Stimulated activated CD8-positive, alpha-beta memory T cell treated with anti-CD3 and anti-CD28 coated beads, Interleukin-15, amount 100 ng/mL, for 1 hour (primary cell): ENCODE measurements at places on chromosomes 12 and 14.

GRCh38 chr12:102760322-102760721 is 156.7 kb downstream of the PAH start:
- no peak for DNase-seq

GRCh38 chr12:646442-647384 is 16.5 kb downstream of the NINJ2 start:
- no peak for DNase-seq

- no peak for DNase-seq
Measured at GRCh38 chr14:92439537-92440344, 73.8 kb upstream of the RIN3 start.

- DNase-seq: no peak
Measured at GRCh38 chr12:95282266-95282665, 64.7 kb downstream of the VEZT start.

DNA sequence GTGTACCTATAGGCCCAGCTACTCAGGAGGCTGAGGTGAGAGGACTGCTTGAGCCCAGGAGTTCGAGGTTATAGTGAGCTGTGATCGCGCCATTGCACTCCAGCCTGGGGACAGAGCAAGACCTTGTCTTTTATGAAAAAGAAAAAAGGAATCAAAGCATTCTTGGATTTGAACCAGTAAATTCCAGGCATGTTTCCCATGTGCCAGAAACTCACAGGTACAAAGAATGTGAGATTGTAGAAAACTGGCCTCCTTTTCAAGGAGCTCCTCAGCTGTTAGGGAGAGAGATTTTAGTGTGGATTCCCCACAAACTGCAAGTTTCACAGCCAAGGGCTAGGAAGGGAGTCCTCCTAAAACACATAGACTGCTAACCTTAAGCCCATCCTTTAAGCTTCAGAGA is 95.0 kb downstream of the FOXN4 start:
- no peak for DNase-seq

DNA sequence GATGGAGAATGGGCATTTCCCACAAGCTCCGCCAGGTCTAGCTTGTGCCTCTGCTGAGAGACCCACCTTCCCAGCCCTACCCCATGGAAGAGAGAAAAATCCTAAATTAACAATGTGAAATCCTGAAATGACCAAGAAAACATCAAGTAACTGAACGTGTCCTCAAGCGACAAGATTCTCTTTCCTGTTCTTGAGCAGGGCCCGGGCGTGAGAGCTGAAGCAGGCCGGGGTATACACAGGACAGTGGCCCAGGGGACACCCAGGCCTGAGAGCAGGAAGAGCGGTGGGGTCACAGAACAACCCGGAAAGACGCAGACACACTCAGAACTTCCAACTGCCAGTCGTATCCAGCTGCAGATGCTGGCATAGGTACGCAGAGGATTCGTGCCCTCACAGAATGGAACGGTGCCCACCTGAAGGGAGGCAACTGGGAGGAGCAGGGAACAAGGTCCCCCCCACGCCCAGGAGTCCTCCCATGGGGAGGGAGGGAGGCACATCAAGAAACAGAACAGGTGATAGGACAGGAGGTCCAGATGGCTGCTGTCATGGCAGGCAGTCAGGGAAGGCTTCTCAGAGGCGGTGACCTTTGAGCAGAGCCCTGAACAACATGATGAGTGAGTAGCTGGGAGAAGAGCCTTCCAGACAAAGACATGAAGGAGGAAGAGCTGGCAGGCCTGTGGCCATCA is 9.1 kb downstream of the RIMBP2 start:
- no peak for DNase-seq

GRCh38 chr12:10986812-10987211 is at the start of gene TAS2R50:
Gene TAS2R50 (minus strand): TSS chr12:10986912. CDS start chr12:10986860, 52 bp downstream.
- no peak for DNase-seq

GRCh38 chr12:85065837-85066482 is 29.8 kb downstream of the LRRIQ1 start:
- no peak for DNase-seq

GRCh38 chr12:22919883-22920282 is 294.9 kb downstream of the ETNK1 start:
- DNase-seq: no peak

- no peak for DNase-seq
Measured at GRCh38 chr14:53541411-53541810, 388.3 kb upstream of the DDHD1 start.

DNA sequence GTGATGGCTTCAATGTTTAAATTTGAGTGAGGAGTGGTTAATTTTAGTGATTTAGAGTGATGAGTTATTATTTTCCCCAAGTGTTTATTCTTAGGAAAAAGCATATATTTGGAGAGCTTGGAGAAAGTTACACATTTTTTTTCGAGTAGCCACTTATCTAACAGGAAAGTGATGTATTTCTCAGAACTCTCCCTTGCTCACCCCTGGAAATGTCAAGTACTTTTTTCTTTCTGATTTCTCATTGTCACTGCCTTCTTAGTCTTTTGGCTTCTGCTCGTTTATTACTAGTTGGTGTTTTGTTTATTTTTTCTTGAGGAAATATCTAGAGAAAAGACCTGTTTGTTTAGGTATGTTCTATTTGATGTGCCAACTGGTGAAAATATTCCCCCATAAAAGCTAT is 58.8 kb downstream of the AEBP2 start:
- no peak for DNase-seq

DNA sequence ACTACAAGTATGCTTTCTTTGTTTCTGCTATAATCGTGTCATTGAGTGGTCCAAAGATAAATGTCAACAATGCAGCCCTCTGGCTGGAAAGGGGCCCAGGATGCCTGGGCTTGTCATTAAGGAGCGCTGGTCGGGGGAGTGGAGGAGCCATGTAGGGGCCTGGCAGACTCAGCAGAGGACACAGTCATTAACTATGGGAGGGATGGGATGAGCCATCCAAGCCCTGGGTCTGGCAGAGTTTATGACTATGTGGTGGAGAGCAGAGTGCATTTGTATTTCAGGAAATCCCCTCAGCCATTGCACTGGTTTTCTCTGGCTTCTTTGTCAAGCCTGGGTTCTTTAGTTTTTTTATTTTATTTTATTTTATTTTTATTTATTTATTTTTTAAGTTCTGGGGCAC is 243.1 kb downstream of the C12orf75 start:
- no peak for DNase-seq

- no peak for DNase-seq
Measured at GRCh38 chr14:102194856-102195255, 55.2 kb downstream of the WDR20 start.

DNA sequence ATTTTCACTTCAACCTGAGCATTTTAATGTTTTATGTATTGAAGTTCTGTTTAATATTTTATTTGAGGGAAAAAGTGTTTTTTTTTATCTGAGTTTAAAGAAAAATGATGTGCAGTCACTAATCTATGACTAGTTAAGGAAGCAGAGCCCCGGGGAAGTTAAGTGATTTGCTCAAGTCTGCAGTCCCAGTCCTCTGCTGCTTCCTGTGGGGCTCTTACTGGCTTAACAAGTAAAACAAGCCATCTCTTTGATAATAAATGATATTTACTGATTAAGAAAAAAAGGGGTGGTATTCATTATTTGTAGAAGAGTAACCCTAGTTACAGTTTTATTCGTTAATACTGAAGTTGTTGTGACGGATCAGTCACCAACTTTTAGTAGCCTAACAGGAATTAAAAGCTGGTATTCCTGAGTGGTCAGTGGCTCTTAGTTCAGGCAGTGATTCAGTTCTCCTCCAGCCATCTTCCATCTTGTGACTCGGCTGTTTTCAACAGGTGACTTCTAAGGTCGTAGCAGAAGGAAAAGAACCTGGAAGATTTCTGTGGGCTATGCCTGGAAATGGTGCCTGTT is 21.7 kb downstream of the BICDL1 start:
- DNase-seq: no peak

DNA sequence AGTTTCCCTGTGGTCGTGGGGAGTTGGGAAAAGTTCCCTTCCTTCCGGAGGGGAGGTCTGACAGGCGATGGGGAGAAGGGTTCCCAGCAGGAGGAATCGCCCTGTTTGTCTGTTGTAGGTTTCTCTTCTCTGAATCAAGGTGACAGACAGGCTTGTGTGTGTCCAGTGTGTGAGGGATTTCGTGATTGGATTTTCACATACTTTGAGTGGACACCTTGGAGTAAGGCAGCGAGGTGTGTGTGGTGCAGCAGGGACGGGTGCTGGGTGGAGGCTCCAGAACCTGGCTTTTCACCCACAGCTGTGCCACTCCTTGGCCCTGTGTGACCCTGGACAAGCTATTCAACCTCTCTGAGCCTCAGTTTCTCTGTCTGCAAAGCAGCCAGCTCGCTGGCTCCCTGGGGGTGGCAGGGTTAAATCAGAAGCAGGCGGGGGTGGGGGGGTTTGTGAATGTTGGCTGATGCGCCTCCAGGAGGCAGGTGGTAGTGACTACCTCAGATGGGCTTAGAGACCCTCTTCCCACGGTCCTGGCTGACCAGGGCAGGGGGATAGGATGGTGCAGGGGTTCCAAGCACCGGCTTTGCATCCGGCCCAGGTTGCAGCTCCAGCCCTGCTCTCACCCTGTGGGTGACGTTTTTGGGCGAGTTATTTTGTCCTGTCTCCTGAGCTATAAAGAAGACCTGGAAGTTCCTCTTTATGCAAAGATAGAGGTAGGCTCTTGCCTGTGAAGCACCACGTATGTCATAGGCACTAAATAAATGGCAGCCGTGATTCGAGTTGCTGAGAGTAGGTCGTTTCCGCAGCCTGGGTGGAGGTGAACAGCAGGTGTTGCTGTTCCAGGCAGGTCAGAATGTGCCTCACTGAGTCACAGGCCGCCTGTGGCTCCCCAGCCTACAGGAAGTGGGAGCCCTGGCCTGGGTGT is 679 bp downstream of the BDKRB2 start:
- no peak for DNase-seq

DNA sequence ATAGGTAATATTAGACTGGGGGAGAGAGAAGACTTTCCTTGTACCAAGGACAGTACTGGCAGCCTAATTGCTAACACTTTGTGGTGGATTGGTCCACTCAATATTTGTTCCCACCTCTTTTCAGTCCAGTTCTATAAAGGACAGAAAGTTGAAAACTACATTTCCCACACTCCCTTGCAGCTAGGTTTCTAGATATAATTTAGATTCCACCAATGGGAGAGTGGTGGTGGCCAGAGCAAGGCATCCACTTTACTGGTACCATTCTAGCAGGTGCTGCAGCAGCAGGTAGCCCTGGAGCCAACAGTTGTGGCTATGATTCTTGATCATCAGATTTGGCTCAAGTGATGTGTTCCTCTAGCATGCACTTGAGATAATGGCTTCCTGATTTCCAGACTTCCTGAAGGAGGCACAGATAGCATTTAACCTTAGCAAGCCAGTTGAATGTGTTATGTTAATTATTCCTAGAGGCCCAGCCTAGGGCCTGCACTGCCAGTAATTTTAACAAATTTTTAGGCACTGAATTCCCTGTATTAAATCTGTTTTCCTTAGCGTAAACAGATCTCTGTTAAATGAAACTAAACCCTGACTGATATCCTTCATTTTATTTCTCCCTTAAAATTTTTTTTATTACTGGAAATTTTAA is 24.4 kb downstream of the SLC38A1 start:
- no peak for DNase-seq

GRCh38 chr14:79704041-79704807 is 507.1 kb downstream of the DIO2 start:
- no peak for DNase-seq

DNA sequence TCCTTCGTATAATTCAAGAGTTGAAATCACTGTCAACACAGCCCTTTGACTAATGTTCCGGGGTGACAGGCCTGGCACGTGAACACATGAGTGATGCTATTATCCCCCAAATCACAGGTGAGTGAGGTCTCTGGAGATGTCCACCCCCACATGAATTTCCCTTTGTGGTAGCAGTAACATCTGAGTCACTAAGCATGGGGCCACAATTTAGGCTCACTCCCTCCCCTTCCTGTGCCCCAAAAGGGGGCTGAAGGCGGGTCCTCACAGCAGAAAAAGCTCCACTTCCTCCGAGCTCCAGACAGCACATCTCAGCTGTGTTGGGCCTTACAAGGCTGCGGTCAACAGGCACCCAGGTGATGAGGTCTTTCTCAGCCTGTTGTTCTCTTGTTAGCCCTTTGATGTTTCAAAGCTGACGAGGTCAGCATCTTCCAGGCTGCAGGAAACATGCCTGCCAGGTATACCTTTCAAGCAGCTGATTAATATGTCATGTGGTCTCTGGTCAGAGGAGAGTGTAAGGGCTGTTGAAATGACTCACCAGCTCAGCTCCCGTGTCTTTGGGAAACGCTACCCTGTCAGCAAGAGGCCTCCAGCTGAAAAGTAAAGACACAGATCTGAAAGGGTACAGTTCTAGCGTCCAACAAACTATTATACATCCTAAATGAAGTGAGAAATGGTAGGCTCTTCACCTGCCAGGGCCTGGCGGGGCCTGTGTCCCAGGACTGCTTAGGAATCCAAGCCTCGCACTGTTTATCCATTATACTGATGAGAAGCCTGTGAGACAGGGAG is 107.3 kb downstream of the ZFP36L1 start:
- DNase-seq: peak; percentile 47

GRCh38 chr12:131008913-131009270 is 55.2 kb downstream of the ADGRD1 start:
- no peak for DNase-seq

DNA sequence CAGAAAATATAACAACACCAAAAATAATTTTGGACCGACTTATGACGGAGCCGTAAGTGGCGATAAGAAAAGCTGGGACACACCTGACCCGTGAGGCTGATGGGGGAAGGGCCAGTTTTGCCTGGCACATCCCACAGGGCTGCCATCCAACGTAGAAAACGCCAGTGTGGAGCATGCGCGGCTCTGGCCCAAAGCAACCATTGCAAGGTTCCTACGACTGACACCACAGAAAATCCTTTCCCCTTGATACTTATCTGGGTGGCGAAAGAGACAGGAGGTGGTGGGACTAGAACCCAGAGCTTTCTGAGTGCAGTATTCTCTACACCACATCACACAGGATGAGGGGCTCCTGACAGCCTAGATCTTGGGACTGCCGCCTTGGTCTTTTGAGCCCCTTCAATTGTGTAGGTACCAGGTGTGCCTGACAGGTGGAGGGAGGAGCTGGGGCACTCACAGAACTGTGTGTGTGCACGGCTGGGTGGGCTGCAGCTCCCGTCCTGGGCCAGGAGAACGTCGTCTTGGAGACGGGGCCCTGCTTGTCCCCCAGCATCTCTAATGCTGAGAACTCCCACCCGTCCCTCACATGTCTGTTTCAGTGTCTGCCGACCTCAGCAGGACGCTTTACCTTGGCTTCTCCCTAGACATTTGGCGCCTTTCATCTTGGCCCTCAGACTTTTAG is 17.4 kb upstream of the CACNA2D4 start:
- DNase-seq: no peak

GRCh38 chr12:65296508-65297265 is 18.2 kb downstream of the MSRB3 start:
- DNase-seq: no peak

GRCh38 chr12:69672195-69672594 is 26.9 kb downstream of the BEST3 start:
- no peak for DNase-seq

DNA sequence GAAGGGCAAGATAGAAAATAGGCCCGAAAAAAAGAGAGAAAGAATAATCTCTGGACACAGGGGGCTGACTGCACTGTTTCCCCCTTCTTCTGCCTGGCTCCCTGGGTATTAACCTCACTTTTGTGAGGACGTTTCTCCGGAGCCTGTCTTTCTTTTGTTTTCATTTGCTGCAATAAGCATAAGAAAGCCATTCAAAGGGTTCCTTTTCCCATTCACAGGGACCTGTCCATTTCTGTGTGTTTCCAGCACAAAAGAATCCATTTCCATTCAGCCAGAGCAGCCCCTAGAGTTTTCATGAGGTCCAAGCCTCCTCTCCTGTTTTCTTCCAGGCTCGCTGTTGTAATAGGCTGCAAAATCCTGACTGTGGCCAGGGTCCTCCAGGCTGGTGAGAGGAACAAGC is 16.8 kb downstream of the PLXNC1 start:
- DNase-seq: no peak

- DNase-seq: no peak
Measured at GRCh38 chr12:84638811-84639368, 273.7 kb downstream of the SLC6A15 start.

- no peak for DNase-seq
Measured at GRCh38 chr12:2332236-2332635, 279.4 kb downstream of the CACNA1C start.
